GDM1 (cell line): ENCODE measurements at places on chromosomes 7 and 10.
A peak's percentile ranks its signal among the peaks of the same experiment; 100 is the strongest.

DNA sequence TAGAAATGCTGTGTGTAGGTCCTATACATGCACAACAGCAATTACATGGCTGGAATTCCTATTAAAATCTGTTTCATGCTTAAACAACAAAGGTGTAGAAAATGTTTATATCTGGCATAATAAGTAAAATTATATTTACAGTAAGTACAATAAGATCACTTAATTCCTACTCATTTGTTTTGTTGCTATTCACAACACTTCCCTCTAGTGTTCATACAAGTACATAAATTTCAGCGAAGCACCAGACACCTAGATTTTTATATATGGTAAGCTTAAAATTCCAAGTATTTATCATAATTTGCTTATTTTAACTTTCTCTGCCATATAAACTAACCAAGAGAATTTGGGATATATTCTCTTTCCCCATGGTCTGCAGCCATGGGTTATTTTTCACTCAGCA lies 51.8 kb upstream of the ANK3 start:
- no peak for DNase-seq

DNA sequence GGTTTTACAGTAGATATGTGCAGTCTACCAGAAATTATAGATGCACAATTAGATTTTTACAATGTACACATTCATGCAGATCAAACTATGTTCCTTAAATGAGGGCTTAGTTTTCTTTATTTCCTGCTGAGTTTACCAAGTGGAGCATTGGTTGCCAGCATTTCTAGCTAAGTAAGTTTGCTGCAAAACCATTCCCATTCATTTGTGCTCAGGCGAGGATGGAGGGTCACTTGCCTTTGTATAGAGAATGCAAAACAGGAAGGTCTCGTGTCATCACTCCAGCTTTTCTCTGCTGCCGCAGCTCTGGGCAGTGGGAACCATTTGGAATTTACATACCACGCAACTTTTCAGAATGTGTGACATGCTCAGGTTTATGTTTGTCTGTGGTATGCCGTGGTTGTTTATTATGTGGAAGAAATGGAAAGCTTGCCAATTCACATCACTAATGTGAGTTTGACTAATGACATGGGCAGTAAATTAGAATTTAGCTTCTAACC lies 198.6 kb downstream of the TRIL start:
- DNase-seq: no peak

GRCh38 chr10:87863053-87863943 lies at the start of the genes KLLN and PTEN:
KLLN (minus strand) TSS chr10:87863533; CDS start chr10:87862487, 1,046 bp downstream.
PTEN (plus strand) TSS chr10:87863625; CDS start chr10:87864470, 845 bp downstream.
- DNase-seq: peak; percentile 95

GRCh38 chr7:116340943-116341907 lies 130.9 kb downstream of the TES start:
- no peak for DNase-seq

DNA sequence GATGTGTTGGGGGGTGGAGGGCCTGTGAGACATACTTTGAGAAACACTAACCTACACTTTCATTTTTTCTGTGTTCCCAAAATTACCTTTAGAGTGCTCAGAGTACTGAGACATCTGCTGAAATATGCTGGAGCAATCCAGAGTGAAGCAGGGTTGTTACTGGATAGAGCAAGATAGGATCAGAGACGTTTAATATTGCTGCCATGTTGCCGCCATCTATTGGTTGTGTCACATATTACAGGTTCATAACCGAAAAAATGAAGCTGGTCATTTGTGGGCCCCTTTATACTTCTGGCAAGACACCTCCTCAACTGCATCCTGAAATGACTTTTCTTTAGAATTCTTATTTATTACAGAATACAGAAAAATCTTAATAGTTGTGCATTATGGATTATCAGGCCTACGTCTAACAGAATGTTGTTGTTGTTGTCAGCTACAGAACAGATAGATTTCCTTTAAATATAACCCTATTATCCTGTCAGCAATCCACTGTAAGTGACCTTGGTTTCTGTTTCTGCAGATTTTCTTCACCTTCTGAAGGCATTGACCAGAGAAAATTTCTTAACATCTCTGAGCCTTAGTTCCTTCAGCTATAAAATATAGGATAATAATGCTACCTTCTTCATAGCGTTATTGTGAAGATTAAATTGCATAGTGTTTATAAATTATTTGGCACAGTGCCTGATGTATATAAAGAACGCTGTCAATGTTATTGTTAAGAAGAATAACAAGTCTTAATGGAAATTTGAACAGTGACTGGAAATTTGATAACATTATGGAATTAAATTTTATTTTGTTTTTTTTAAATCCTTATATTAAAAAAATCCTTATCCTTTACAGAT lies 16.2 kb upstream of the DLD start:
- peak; percentile 34 for DNase-seq

- no peak for DNase-seq
These were observed 104.1 kb downstream of the PPP1R3C start for GRCh38 chr10:91528768-91529167.

- DNase-seq: no peak
These were observed 54.0 kb upstream of the TMEM229A start for GRCh38 chr7:124086843-124087242.

- no peak for DNase-seq
These were observed 48.5 kb upstream of the PPP2R2D start for GRCh38 chr10:131852176-131852822.

DNA sequence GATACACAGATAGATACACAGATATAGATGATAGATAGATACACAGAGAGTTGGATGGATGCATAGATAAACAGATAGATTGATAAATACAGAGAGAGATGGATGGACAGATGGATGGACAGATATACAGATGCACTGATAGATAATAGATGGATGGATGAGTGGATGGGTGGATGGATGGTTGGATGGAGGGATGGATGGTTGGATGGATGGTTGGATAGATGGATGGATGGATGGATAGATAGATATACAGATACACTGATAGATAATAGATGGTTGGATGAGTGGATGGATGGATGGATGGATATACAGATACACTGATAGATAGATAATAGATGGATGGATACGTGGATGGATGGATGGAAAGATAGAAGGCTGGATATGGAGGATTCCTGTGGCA lies 290.0 kb upstream of the SHH start:
- DNase-seq: no peak

DNA sequence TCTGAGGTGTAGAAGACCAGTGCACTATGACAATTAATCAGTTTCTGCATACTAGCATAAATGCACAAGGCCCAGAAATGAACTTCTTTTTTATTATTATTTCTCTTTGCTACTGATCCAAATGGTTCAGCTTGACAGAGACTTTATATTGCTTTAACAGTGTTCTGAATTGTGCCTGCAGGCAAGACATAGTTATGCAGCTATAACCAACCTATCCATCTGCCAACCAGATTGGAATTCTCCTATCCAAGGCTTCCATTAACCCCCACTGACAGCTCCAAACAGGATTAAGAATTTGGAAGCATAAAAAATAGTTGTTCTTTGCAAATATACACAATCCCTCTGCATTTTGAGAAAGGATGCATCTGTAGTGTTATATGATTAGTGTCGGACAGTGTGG lies 98.2 kb downstream of the BTRC start:
- no peak for DNase-seq

- DNase-seq: no peak
These were observed 20.4 kb downstream of the FRMPD2 start for GRCh38 chr10:48253970-48254657.

- DNase-seq: no peak
These were observed 20.5 kb upstream of the INPP5A start for GRCh38 chr10:132516771-132517725.

DNA sequence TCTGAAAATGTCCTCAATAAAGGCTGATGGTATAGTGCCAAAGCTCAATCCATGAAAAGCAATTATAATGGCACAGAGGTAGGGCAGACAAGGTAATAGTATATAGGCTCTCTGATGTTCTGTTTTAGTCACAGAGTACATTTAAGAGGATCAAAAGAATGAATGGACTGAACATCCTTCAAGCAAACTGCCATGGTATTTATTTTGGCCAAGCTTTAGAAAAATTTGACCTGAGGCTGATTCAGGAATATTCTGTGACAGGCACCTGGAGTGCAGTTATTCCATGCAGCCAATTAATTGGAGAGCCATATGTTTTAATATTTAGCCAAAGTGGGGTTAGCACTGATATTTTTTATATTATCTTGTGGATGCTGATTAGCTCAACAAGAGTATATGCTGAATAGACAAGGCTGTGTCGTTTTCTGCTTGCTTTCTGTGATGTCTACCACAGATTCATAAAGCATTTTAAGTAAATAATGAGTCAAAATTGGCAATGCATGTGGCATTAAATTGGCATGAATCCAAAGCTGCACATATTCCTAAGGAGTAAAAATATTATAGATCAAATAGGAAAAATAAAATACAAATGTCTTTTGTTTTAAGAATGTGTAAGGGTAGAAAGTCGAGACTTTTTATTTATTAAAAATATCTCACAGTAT lies 177.4 kb downstream of the PCLO start:
- no peak for DNase-seq

DNA sequence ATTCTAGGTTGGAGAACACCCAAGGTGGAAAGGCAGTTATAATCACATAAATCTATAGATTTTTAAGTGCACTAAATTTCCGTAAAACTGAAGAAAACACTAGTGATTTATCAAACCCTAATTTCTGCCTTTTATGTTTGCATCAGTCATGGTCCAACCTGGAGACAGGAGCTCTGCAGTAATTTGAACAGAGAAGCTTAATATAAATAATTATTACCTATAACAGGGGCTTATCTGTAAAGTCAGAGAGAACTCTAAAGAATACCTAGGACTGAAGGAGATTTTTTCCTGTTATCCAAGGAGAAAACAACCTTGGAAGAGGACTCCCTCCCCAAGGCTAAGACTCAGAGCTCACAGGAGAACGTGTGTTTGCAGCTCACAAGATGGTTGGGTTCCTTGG lies 95.1 kb downstream of the MPP7 start:
- DNase-seq: no peak

GRCh38 chr10:88070080-88070880 lies 206.9 kb downstream of the PTEN start:
- no peak for DNase-seq

DNA sequence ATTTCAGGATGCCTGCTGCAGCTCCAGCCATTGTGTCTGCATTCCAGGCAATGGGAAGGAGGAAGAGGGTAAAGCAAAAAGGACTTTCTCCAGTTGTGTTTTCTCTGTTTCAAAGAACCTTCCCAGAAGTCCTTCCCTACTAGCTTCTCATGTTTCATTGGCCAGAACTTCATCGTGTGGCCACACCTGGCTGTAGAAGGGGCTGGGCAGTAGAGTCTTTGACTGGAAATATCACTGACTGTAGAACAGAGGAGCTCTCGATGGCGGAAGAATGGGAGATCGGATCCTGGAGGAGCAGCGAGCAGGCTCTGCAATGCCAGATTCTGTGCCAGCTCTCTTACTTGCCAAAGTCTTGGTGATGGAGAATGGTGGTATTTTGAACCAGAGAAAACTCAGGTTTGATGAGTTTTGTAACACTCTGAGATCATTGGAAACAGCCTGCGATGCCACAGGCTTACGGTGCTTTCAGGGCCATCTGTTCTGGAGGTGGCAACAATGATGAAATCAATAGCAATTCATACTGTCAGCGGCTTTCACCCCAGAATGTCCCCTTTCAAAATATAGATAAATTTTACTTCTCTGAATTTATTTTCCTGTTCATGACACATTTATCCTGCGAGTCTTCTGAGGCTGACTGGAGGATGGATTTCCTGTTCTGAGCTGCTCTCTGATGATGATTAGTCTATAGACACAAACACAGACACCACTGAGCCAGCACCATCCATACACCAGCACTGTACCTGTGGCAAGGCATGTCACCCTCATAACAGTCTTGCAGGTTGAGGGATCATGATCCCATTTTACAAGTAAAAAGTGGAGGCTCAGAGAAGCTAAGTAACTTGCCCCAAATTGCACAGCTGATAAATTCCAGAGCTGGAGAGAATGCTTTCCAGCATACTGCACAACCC lies 204.2 kb downstream of the EMX2 start:
- no peak for DNase-seq

GRCh38 chr7:76318488-76319353 lies 16.2 kb downstream of the HSPB1 start:
- DNase-seq: peak; percentile 30
